ENCODE measurements at places on chromosomes 1 and 21.
A peak's percentile ranks its signal among the peaks of the same experiment; 100 is the strongest.

- no peak for DNase-seq
Measured at GRCh38 chr1:189859385-189859977, 618.2 kb downstream of the BRINP3 start.

- DNase-seq: no peak
Measured at GRCh38 chr1:174923820-174924219, 75.9 kb upstream of the CACYBP start.

GRCh38 chr1:64092851-64093371 lies 110.5 kb upstream of the UBE2U start:
- DNase-seq: no peak

GRCh38 chr21:36099000-36099399 lies 29.2 kb downstream of the CBR1 start:
- no peak for DNase-seq

DNA sequence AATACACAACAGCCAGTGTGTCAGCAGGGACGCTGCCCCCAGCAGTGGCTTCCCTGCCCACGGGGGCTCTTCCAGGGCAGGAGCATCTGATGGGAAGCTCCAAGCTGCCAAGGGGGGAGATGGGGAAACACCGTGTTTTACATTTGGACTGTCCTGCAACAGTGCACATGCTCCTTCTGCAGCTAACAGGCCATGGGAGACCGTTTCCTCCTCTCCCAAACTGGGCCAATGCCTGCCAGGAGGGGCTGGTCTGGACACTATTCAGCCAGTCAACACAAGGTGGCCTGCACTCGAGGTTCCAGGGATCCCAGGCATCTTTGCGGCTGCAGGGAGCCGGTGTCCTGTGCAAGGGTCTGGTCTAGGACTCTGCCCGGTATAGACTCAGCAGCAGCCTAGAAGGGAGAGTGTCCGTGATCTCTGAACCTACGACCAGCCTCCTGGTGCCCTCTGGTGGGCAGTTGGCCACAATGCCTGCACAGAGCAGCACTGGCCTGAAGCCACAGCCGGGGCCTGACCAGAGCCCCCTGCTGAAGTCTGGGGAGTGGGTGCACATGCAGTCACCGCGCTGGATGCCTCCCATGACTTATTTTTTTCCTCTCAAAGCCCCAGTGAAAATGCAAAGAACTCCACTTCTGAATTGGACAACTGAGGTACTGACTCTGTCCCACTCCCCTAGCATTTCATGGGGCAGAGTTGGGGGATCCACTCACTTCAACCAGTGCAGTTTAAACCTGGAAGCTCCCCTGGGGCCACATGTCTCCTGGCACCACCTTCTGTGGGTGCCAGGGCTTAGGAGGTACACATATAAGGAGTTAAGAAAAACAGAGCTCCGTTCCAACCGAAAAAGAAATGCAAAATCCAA lies 33.3 kb downstream of the RCC2 start:
- peak; percentile 88 for DNase-seq

- DNase-seq: no peak
Measured at GRCh38 chr1:5811419-5811818, 180.8 kb downstream of the NPHP4 start.

DNA sequence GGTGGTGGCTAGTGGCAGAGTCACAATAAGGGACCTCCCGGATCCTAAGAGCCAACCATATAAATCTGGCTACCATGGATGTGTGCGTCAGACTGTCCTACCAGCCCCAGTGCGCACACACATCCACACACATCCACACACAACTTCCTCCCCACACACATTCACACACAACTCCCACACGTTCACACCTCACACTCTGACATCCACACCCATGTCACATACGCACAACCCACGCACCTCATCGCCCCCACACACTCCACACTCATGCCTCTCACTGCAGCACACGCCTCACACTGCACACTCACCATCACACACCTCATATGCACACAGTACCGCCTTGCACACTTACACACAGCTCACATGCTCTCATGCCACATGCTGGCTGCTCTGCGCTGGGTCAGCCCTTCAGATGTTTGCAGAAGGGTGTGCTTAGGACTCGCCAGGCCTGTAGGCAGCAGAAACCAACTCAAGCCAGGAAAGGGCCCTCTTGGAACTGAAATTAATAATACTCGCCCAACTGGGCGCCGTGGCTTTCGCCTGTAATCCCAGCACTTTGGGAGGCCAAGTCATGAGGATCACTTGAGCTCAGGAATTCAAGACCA lies 3.0 kb downstream of the LDLRAD2 start:
- DNase-seq: no peak

DNA sequence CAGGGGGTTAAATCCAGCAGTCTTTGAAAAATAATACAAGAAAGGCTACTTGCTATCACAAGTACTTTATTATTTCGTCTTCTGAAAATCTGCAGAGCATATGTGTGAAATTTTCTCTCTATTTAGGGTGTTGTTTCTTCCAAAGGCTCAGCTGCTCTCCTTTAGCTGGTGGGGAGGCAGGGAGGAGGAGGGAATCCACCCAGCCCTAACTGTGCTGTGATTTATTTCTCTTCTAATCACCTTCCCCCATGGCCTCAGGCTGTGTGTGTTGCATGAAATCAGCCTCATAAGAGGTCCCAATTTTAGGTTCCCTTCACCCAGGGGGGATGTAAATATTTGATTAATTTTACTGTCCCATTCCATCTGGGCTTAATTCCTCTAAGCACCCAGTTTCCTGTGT lies 77.6 kb upstream of the PGBD5 start:
- DNase-seq: no peak

GRCh38 chr1:80509965-80510522 lies 1290.7 kb upstream of the ADGRL2 start:
- DNase-seq: no peak

DNA sequence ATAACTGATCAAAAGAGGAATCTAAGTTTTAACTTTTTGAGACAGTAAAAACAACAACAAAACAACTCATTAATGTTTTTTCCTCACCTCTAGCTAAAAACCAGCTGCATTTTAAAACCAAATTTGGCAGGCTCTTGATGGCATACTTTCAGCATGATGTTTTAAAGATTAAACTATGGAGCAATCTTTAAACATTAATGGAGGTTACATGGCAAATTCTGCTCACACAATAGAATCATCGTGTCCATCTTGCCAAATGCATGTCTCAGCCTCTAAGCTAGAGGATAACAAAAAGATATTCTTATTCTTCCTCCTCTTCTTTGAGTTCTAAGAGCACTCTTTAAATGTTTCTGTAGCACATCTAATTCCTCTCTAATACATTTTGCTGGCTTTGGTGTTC lies 579.8 kb upstream of the PKN2 start:
- no peak for DNase-seq

DNA sequence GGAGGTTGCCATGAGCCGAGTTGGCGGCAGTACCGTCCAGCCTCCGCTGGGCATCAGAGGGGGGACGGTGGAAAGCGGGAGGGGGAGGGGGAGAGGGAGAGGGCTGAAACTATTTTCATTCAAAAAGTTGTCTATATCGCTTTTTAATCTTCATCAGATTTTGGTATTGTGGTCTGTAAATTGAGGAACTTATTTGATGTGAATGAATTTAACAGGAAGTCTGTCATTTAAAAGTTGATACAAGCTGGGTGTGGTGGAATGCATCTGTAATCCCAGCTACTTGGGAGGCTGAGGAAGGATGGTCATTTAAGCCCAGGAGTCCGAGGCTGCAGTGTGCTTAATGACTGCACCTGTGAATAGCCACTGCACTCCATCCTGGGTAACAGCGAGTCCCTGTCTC lies 3.0 kb upstream of the EPHX4 start:
- no peak for DNase-seq

DNA sequence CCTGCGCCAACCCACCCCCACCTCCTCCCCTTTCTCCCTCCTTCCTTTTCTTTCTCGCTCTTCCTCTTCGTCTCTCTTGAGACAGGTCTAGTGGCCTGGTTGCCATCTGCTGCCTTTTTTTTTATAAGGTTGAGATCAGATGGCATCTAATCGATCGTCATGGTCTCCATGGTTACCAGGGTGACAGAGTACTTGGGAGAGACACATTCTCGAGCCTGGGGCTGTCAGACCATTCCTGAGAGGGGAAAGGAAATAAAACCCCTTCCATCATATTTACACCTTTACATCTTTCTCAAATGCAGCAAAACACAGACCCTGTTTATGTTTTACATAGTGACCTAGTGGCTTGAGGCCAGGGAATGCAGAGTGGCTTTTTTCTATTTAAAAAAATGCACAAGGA lies 53.5 kb upstream of the SLC22A15 start:
- DNase-seq: no peak
